ENCODE measurements at places on chromosomes 2 and 18.

DNA sequence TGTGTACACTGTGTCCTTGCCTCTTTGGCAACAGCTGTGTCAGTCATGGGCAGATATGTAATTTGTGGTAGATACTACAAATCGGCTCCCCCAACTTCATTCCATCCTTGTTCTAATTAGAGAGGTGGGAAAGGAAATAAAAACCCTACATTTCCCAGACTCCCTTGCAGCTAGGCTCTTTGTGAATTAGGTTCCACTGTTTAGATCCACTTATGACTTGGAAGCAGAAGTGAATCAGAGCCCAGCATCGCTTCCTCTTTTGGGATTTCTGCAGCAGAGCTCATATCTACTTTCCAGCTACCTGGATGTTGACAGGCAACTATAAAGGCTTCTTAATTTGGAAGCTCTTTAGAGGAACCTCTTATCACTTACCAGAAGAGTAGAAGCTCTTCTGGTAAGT, 34.1 kb upstream of the NARS1 start:
- DNase-seq, result no peak

DNA sequence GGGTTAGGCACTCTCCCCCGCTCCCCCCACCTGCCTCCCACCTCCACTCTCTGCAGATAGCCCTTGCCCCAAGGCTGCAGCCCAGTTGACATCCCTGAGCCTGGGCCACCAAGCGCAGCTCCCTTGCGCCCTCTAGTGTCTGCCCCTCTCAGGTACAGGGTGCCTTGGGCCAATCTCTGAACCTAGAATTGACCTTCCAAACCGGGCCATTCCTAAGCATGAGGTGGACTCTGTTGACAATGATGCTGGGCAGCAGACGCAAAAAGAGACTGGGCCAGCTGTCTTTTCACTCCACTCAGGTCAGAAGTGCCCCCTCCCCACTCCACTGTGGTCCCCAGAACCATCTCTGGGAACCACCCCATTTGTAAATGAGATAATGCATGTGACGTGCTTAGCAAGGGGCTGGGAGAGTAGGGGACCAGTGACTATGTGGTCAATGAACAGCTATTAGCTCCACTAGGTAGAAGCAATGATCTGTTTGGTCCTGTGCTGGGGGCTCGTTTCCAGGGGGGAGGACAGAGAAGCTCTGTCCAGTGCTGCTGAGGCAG, 43.3 kb upstream of the PLB1 start:
- DNase-seq, result peak; percentile 30

DNA sequence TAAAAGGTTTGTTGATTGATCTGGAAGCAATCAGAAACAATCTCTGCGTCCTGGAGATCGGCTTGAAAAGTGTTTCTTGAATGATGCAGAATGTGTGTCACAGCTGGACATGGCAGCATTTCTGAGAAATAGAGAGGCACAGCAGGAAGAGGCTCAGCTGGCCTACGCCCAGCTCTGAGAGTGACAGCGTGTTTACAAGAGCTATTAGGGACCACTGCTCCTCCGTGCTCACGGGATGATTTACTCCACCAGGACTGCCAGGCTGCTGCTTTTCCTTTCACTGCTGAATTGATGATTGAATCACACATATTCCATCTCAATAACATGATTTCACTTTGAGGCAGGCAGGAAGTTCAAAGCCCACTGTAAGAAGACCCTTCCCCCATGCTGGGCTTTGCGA, 62.8 kb downstream of the GALNT14 start:
- DNase-seq, result no peak

- DNase-seq, result no peak
Measured at GRCh38 chr18:10370716-10371115, 83.7 kb upstream of the APCDD1 start.

DNA sequence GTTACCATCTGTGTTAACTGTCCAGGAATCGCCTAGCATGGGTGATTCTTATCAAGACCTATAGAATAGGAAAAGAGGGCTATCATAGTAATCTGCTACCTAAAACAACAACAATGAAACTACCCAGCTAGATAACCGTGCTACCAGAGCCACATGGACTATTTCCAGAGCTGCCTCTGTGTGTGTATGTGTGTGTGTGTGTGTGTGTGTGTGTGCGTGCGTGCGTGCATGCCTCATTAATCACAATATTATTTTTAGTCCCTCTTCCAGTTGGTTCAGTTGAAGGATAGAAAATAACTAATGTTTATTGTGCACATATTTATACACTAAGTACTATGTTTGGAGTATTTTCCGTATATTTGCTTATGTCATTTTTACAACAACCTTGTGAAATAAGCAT, 201.1 kb downstream of the SP3 start:
- DNase-seq, result no peak

- no peak for DNase-seq
Measured at GRCh38 chr18:43596105-43596712, 318.9 kb upstream of the SYT4 start.

DNA sequence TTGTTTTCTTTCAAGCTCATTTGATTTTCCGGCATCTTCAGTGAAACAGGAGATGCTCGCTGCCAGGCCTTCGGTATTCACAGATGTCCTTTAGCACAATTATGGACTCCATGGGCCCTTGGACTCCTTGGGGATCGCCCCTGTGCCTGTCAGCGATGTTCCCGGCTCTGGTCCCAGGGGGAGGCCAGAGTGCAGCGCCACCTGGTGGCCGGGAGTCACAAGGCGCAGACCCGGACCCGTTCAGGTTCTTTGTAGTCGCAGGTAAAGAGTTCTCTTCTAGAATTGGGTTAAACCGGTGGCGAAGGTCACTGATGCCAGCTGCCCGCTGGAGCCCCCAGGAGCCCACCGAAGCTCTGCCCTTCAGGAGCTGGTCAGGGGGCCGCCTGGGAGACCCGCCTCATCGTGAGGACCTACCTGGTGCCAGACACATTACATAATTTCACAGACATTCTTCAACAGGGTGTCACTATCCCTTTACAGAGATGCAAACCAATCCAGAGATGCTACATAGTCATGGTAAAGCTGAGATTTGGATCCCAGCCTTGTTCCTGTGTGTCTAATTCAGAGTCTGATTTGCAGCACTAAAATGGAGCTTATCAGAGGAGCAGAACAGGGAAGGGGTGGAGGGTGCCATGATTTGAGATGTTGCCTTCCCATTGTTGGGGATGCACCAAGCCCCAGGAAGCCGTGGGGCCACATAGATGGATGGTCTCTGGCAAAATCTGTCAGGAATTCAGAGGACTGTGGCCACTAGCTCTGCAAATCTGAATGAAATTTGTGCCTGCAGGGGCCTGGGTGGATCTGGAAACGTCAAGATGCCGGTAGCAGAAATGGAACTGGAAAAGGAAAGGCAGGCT, 6.0 kb upstream of the INPP5D start:
- peak; percentile 76 for DNase-seq

GRCh38 chr2:37623971-37624900, 47.2 kb downstream of the CDC42EP3 start:
- DNase-seq, result peak; percentile 38

- no peak for DNase-seq
Measured at GRCh38 chr2:163551616-163552373, 184.0 kb downstream of the FIGN start.

DNA sequence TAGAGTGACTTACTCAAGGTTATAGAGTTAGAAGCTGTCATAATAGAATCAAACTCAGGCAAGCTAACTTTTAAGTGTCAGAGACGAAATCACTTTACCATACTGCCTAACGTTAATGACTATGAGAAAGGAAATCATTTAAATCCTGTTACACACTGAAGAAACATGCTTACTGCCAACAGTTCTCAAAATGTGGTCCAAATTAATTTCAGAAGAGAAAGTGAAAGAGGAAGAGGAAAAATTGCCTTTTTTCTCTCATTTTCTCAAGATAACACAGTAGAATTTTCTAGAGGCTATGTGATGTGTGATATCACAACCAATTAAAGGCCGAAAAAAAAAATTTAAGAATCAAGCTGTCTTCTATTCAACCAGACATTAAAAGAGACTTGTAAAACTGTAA, 1362.7 kb upstream of the CHAC2 start:
- no peak for DNase-seq

DNA sequence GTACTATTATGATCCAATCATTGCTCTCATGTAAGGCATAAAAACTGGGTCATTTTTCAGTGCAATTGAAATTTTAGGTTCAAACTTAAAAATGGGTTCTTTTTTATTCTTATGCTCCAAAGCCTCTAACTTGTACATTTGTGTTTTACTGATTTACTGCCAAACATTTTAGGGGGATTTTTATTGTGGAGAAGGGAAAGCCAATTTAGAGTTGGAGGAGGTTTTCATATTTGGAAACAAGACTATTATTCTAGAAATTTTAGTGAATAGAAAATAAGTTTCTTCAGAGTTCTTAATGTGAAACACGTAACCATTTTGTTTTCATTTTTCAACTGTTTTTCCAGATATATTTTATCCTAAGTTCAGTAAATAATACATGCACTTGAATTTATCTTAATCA, 138.6 kb downstream of the DOCK10 start:
- DNase-seq, result no peak

DNA sequence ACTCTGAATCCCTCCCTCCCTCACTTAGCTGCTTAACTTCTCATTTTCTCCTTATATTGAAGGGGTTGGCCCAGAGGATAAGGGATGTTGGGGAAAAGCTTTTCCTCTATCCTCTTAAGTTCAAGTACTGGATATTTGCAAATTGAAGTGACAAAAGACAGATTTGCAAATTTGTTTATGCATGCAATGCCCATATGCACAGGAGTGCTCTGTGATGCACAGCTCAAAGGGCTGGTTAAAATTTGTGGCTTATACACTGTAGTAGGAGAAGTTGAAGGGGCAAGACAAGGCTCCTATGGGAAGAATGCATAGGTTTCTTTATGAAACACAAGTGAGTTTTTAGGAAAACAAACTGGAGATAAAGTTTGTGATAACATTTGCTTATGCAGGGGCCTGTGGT, 8.4 kb upstream of the MSH6 start:
- DNase-seq, result no peak

DNA sequence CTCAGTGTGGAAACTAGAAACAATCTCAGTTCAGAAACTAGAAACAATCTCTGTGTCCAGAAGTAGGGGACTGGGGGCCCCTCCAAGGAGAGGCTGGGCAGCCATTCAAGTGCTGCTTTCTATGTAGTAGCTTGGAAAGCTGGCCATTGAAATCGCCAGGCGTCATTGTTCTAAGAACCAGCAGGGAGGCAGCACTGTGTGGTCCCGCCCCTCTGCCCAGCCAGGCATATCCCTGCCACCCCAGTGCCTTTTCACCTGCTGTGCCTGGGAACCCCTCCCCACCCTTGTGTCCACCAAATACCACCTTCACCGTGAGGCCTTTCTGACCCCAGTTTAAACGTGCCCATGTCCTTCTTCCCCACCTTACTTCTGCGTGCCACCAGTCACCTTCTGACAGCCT, 221.6 kb downstream of the GBX2 start:
- DNase-seq, result no peak

GRCh38 chr2:218028562-218029348, 26.0 kb upstream of the TNS1 start:
- no peak for DNase-seq

DNA sequence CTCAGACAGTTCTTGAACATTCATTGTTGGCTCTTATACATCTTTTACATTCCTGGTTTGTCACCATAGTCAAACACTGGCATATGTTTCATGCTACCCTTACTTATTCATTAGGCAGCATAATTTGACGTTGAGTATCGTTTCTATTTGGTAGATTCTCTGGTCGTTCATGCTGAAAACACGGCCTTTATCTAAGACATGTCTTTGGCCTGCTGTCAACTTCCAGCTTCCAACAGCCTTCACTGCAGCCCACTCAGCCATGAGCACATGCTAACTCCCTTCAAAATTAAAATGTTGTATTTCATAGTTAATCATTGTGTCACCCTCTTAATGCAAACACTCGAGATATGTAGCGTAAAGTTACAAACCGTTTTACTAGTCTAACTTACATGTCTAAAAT, 493.0 kb upstream of the NRP2 start:
- DNase-seq, result no peak

- DNase-seq, result no peak
Measured at GRCh38 chr18:8957731-8958130, 144.8 kb upstream of the NDUFV2 start.

- DNase-seq, result no peak
Measured at GRCh38 chr2:39913648-39914461, 134.8 kb upstream of the THUMPD2 start.

DNA sequence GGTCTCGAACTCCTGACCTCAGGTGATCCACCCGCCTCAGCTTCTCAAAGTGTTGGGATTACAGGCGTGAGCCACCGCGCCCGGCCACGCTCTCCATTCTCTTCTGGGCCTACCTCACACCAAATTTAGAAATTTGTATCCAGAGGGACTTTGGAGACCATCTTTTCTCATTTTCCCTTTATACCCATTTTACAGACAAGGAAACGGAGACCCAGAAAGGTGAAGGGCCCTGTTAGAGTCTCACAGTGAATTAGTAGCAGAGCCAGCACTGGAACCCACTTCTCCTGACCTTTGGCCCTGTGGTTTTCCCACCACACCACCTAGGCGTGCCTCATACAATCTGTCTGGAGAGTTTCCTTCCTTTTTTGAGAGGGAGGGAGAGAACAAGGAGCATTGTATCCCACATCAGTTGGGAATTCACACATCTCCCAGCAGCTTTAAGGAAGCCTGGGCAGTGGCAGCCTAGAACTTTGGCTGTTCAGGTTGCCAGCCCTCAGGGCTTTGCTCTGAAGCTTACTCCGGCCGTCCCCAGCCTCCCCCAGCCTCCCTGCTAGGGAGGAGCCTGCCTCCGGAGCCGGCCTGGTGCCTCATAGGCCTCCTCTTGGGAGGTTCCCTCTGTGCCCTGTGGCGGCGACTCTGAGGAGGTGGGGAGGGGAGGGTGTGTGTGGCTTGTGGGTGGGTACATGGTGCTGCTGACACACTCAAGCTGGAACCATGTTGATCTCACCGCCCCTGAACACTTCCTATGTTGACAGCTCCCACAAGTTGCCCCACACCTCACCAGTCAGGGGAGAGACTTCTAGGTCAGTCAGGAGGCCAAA, 13.8 kb downstream of the FOSL2 start:
- DNase-seq, result no peak

GRCh38 chr2:85390941-85391669, 19.1 kb downstream of the CAPG start:
- DNase-seq, result no peak

- DNase-seq, result no peak
Measured at GRCh38 chr18:76522122-76522503, 27.1 kb upstream of the ZNF516 start.

- no peak for DNase-seq
Measured at GRCh38 chr2:36734304-36734703, 37.8 kb downstream of the VIT start.

All from GM18507 (cell line).